ENCODE measurements at places on chromosomes 16 and 17. TPM values are rescaled to one million over a fixed set of nuclear protein-coding genes. Genes with fewer than 3 reads are reported as not detected.

The C17orf78 gene
- not detected for total RNA-seq

The SDK2 gene
- total RNA-seq, result 0.09 TPM

The PGS1 gene
- total RNA-seq, result 29.2 TPM

The RCVRN gene
- total RNA-seq, result 0.37 TPM

The CACNG5 gene
- total RNA-seq, result not detected

The TAC4 gene
- total RNA-seq, result not detected

Measured in smooth muscle cell of bladder (primary cell).